Heart left ventricle (tissue), 16 donors: ENCODE measurements at places on chromosomes 6 and 20. TPM values are rescaled to one million over a fixed set of nuclear protein-coding genes. Genes with fewer than 3 reads are reported as not detected.

C4B gene
- total RNA-seq, result 53.8 TPM

DNA sequence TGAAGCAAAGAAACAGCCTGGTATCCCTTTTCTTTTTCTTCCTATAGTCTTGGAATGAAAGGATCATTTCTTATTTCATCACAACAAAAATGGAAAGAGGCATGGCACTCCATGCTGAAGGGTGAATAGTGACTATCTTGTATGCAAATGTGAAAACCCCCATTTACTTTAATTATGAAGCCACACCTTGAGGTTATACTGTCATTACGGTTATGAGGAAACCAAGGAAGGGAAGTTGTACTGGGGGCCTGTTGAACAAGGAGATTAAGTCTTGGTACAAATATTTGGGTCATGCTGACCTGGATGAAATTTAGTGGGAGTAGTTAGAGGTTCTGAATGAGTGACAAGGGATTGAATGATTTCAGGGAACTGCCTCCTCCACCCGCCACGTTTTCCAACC lies 8.7 kb upstream of the STXBP5 start:
- no peak for DNase-seq

- no peak for DNase-seq
These were observed 161.3 kb upstream of the PHACTR1 start for GRCh38 chr6:12555267-12555666.

DNA sequence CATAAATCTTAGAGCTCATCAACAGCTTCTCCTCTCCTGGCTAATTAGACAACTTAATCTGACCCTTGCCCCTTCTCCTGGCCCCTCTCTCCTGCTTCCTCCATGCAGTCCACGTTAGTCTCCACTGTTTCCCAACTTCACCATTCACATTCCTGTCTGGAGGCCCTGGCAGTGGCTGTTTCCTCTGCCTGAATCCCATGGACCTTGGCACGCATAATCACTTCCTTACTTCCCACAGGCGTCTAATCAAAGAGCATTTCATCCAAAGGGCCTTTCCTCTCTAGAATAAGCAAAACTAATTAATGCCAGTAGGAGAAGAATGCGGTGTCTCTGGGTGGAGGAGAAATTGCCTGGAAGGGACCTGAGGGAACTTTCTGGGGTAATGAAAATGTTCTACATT lies 16.4 kb upstream of the XRN2 start:
- no peak for DNase-seq

GRCh38 chr6:126195625-126196236 lies 144.2 kb upstream of the CENPW start:
- DNase-seq, result no peak
